Stomach (tissue), 19 donors: ENCODE measurements at places on chromosomes 11 and 22. TPM values are rescaled to one million over a fixed set of nuclear protein-coding genes. Genes with fewer than 3 reads are reported as not detected.

Gene TRPM5
- total RNA-seq = 11.6 TPM

GRCh38 chr11:20090654-20091374 lies 69.5 kb downstream of the DBX1 start:
- H3K36me3 ChIP-seq = peaks cover 79% of the 10 kb centered on the region
- H3K4me1 ChIP-seq = peaks cover 13% of the 10 kb centered on the region
- H3K27ac ChIP-seq = no peak overlapping the region
- no peak for DNase-seq
- H3K27me3 ChIP-seq = no peaks in the 10 kb centered on the region
- H3K4me3 ChIP-seq = no peak overlapping the region

DNA sequence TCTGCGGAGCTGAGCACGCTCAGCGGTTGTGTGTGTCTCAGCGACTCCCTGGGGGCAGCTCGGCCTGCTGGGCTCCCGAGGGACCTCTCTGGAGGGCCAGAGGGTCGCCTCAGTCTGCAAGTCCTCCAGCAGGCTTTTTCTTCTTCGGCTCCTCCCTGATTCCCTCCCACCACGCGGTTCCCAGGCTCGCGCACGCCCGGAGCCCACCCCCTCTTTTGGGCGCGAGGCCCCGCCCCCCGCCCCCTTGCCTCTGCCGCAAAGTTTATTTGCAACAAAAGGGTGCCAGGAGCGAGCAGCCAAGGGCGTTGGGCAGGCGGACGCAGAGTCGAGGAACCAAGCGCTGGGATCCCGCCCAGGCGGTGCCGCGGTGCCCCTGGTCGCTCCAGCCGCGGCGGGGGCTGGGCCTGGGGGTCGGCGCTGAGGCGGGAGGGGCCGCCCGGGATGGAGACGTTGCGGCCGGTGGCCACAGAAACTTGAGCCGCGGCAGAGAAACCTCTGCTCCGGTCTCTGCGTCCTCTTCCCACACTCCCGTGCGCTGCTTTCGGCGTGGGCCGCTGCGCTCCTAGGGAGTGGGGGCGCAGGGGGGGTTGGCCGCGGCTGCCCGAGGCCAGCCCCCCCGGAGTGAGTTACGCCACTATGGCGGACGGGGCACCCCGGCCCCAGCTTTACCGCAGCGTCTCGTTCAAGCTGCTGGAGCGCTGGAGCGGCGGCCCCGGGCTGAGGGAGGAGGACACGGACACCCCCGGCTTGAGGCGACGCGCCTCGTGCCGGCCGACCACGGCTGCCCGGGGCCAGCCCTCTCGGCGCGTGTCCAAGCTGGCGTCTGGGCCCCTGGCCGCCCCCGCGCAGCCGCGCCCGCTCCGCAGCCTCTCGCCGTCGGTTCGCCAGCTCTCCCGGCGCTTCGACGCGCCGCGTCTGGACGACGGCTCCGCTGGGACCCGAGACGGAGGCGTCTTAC lies at the start of gene ARHGEF17:
Gene ARHGEF17 (plus strand): TSS at position 274 of the 958 bp plus-strand sequence. CDS start 363 bp downstream, at position 637.
- DNase-seq = peak; percentile 95
- H3K27ac ChIP-seq = peak within 1 kb of the TSS; percentile 94
- H3K36me3 ChIP-seq = no peaks in the 10 kb centered on the region
- H3K4me1 ChIP-seq = peaks cover 60% of the 10 kb centered on the region

Gene TBX10
- total RNA-seq = not detected

- peak overlapping the region; percentile 9 for H3K4me3 ChIP-seq
- H3K4me1 ChIP-seq = peaks cover 33% of the 10 kb centered on the region
- H3K27me3 ChIP-seq = no peaks in the 10 kb centered on the region
- peak; percentile 73 for DNase-seq
Observed at GRCh38 chr22:19109198-19110063, 12.8 kb downstream of the DGCR2 start.

DNA sequence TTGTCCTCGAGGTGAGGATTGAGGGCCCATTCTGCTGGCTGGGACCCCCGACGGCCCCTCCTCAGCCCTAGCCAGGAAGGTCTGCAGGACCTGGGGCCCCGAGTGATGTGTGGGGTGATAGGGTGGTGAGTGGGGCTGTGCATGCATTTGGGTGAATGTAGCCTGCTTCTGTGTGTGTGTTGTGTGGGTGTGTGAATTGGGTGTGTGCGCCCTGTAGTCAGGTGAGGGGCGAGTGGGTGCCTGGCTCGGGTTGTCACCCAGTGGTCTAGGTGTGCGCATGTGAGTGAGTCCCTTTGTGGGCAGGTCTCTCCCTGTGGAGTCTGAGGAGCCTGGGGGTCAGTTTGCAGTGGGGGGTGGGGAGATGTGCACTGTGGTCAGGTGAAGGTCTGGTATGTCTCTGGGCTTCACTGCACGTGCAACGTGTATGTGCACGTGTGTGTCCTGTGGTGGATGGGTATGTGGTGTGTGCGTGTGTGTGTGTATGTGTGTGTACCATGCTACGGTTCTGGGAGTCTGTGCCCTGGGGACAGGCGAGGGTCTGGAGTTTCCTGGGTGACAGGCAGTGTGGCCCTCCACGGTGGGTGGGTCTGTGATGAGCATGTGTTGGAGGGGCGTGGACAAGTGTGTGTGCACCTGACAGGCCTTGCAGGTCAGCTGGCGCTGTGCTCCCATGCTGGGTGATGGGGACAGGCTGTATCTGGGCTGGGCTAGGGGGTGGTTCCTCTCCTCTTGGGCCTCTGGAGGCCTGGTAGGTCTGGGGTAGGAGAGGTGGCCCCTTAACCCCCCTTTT lies 1.0 kb downstream of the TMEM151A start:
- no peaks in the 10 kb centered on the region for H3K36me3 ChIP-seq
- peaks cover 18% of the 10 kb centered on the region for H3K4me1 ChIP-seq
- H3K27ac ChIP-seq = no peak overlapping the region
- peaks cover 58% of the 10 kb centered on the region for H3K27me3 ChIP-seq
- DNase-seq = no peak

DNA sequence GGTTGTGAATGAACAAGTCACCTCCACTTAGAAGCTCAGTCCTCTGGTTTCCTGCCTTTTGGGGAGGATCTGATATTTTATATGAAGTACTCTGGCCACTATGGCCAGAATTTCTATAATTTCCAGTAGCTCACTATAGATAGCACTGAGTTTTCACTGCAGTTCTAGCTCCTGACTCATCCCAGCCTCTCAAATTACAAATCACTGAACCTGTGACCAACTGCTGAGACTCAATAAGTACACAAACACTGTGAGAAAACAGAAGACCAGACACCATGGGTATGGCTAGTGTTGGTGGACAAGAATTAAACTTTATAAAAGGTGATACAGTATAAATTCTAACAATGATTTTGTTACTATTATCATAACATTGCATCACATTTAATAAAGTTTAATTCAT lies 47.1 kb upstream of the UCP3 start:
- H3K27ac ChIP-seq = no peak overlapping the region
- no peak overlapping the region for H3K4me3 ChIP-seq
- H3K36me3 ChIP-seq = peaks cover 45% of the 10 kb centered on the region

Gene SPA17
- not detected for total RNA-seq

DNA sequence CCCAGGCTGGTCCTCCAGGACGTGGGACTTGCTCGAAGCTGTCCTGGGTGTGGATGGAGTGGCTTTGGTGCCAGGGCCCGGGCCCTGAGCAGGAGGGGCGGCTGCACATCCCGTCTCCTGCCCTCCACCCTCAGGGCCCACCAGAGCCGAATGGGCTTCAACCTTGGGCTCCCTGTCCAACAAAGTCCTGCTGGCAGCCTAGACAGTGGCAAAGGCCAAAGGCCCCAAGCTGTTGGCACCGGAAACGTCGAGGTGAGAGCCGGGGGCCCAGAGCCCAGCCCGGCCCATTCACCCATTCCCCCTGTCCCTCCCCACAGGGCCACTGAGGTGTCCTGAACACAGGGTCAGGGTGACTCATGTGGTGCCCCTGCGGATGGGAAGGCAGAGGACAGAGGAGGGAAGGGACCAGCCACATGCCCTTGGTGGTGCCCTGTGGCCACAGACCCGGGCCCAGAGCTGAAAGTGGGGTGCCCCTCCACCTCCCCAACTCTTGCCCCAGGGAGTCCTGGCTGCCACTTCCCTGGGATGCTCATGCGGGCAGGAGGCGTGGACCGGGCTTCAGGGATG lies 9.1 kb downstream of the TSPAN32 start:
- H3K4me3 ChIP-seq = no peak overlapping the region
- no peak overlapping the region for H3K27ac ChIP-seq
- H3K27me3 ChIP-seq = no peaks in the 10 kb centered on the region

- H3K27ac ChIP-seq = no peak overlapping the region
- H3K36me3 ChIP-seq = no peaks in the 10 kb centered on the region
- no peak for DNase-seq
- H3K4me3 ChIP-seq = no peak overlapping the region
- H3K27me3 ChIP-seq = no peaks in the 10 kb centered on the region
- no peaks in the 10 kb centered on the region for H3K4me1 ChIP-seq
Observed at GRCh38 chr11:95688501-95689222, 100.9 kb downstream of the FAM76B start.

Gene PLXNB2
- total RNA-seq = 648 TPM

Gene RFPL3
- not detected for total RNA-seq

Gene SLN
- total RNA-seq = not detected

GRCh38 chr22:46587492-46588278 lies 32.5 kb upstream of the GRAMD4 start:
- no peaks in the 10 kb centered on the region for H3K27me3 ChIP-seq
- H3K36me3 ChIP-seq = no peaks in the 10 kb centered on the region
- no peak for DNase-seq
- no peak overlapping the region for H3K27ac ChIP-seq

Gene RTL10
- 8.1 TPM for total RNA-seq

- no peaks in the 10 kb centered on the region for H3K36me3 ChIP-seq
- DNase-seq = no peak
- no peak overlapping the region for H3K27ac ChIP-seq
- no peaks in the 10 kb centered on the region for H3K27me3 ChIP-seq
- no peak overlapping the region for H3K4me3 ChIP-seq
Observed at GRCh38 chr11:11572386-11572785, 49.4 kb downstream of the GALNT18 start.

DNA sequence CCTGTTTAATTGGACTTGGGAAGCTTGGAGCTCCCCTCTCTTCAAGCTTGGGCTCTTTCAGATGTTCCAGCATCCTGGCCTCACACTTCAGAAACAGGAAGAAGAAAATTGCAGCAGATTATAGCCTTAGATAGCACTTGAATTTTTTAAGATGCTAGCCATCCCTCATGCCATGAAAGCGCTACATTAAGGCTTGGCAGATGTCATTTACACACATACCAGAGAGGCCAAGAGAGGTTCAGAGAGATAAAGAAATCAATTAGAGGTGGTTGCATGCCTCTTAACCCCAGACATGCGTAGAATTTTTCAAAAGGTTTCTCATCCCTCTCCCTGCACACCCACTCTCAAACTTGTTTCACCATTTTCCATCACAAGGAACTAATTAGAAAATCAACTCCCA lies 31.9 kb upstream of the DBX1 start:
- H3K27ac ChIP-seq = no peak overlapping the region
- H3K27me3 ChIP-seq = no peaks in the 10 kb centered on the region
- no peaks in the 10 kb centered on the region for H3K36me3 ChIP-seq
- no peaks in the 10 kb centered on the region for H3K4me1 ChIP-seq
- DNase-seq = no peak

GRCh38 chr11:26229981-26230380 lies 101.9 kb upstream of the ANO3 start:
- H3K27ac ChIP-seq = no peak overlapping the region
- no peaks in the 10 kb centered on the region for H3K27me3 ChIP-seq
- DNase-seq = no peak
- no peaks in the 10 kb centered on the region for H3K36me3 ChIP-seq
- H3K4me1 ChIP-seq = no peaks in the 10 kb centered on the region

Gene SAA2
- not detected for total RNA-seq

Gene CRACR2B
- 165 TPM for total RNA-seq

DNA sequence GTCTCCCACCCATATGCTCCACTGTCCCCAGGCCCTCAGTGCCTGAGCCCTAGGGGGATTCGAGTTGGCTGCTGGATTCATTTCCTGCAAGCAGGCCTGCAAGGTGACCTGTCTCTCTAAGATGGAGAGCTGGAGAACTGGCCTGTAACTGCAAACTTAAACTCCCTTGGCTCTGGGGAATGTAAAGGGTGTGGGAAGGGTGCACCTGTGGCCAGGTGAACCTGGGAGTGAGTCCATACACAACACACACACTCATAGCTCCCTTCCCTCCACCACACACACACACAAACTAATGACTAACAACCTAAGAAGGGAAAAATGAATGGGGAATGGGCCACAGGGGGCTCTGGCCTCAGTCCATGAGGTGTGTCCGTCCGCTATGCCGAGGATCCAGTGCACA lies 14.5 kb downstream of the SMTNL1 start:
- DNase-seq = no peak
- H3K36me3 ChIP-seq = peaks cover 98% of the 10 kb centered on the region
- H3K4me3 ChIP-seq = no peak overlapping the region
- no peaks in the 10 kb centered on the region for H3K27me3 ChIP-seq

DNA sequence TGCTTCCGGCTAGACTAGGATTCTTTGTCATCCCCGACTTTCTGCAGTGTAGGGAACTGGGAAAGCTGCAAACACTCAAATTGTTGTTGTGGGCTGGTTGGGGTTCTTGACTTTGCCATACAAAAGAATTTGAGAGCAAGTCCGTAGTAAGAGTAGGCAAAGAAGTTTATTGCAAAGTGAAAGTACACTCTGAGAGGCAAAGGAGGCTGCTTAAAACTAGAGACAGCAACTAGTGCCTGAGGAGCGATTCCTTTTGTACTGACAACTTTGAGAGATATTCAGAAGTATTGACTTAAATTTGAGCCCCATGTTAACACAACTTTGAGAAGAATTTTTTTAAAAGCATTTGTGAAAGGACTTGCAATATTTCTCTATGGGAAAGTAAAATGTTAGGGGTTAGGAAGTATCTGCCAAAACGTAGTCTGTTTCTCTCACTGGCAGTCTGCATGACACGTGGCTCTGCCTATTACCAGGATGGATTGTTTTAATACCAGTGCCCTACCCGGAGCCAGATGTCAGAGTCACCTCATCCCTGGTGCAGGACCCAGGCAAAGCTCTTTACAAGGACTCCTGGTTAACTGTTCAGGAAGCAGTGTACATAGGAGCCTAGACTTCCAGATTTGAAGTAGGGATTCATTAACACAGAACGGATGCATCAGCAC lies 85.0 kb upstream of the CLPB start:
- peak overlapping the region; percentile 27 for H3K4me3 ChIP-seq
- H3K27ac ChIP-seq = peak overlapping the region; percentile 6
- no peaks in the 10 kb centered on the region for H3K27me3 ChIP-seq
- no peak for DNase-seq
- H3K4me1 ChIP-seq = peaks cover 7% of the 10 kb centered on the region

DNA sequence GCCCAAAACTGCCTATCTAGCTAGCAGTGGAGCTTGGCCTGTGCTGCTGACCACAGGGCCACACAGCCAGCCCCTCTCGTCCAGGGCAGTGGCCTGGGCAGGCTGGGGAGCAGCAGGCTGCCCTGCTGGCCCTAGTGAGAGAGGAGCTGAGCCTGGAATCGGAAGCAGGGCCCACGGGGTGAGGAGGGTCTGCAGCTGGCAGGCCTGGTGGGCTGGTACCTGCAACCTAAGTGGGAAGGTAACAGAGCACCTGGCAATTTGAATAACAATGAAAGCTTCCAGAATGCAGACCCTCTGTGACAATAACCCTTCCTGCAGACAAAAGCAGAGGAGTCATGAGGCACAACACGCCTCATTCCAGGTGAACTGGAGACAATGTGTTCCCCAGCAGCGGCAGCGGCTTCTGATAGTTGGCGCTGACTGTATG lies 31.8 kb upstream of the RFPL3 start:
- H3K27ac ChIP-seq = no peak overlapping the region
- H3K4me1 ChIP-seq = no peaks in the 10 kb centered on the region
- H3K36me3 ChIP-seq = no peaks in the 10 kb centered on the region
- no peak for DNase-seq
- H3K27me3 ChIP-seq = peaks cover 7% of the 10 kb centered on the region
- H3K4me3 ChIP-seq = no peak overlapping the region
